ENCODE measurements at places on chromosomes 13 and 19.
A peak's percentile ranks its signal among the peaks of the same experiment; 100 is the strongest.

GRCh38 chr13:98507282-98507797 lies 69.6 kb downstream of the STK24 start:
- peak; percentile 37 for DNase-seq

- no peak for DNase-seq
These were observed 54.0 kb upstream of the F7 start for GRCh38 chr13:113051641-113052040.

DNA sequence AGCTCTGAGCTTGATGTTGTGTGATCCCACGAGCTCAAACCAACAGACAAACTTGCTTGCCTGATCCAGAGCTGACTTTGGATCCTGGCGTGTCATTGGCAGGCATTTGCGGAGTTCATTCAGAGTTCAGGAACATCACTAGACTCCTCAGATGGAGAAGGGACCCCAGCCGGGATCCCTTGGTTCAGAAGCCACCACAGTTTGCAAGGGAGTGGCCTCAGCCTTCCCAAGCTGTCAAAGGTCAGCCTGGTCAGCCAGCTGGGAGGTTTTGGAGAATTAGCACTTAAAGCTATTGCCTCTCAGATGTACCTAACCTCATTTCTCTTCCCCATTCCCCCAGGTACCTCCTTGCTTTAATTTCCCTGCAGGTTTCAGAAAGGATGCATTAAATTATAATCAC lies 208.8 kb upstream of the SOX21 start:
- no peak for DNase-seq

DNA sequence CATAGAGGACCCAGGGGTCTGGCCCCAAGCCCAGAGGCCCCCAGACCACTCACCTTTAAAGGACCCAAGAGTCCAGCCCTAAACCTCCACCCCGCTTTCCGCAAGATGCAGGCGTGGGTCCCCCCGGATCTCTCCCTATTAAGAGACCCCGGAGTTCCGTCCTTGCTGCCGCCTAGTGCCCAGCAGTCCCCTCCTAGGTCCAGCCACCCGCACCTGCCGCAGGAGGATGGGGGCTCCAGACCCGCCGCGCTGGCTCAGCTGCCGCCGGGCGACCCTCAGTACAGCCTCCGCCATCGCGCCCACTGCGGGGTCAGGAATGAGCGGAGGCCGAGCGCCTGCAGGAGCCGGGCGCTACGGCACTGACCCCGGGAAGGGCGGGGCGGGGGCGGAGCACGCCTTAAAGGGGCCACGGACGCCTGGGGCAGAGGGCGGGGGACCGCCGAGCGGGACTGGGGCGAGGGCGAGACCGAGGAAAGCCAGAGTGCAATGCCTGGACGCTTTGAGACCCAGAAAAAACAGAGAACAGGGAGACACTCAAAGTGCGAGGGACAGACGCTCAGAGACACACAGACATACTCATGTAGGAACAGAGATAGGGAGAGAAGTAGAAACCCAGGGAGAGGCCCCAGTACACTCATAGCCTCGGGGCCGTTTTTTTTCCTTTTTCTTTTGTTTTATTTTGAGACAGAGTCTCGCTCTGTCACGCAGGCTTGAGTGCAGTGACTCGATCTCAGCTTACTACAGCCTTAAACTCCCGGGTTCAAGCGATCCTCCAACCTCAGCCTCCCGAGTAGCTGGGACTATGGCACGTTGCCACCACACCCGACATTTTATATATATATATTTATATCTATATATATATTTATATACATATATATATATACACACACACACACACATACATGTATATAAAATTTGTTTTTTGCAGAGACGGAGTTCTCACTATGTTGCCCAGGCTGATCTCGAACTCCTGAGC lies at the start of gene ETHE1:
TSS of gene ETHE1 (minus strand) at position 318 of the 976 bp plus-strand sequence. CDS start at position 294, 24 bp downstream.
- peak; percentile 60 for DNase-seq

DNA sequence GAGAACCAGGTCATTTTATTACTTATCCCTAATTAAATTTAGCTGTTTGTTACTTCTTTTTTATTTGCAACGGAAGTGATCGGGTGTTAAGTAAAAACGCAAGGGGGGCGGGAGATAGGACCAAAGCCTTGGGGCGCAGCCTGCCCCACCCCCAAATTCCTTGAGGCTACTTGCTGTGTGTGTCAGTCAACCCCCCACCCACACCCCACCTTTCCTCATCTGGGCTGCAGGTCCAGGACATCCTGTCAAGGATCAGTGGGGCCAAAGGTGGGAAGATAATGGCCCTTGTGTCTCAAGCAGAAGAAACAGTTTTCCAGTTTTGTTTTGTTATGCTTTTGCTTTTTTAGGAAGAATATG lies 1.2 kb upstream of the FOXO1 start:
- no peak for DNase-seq

DNA sequence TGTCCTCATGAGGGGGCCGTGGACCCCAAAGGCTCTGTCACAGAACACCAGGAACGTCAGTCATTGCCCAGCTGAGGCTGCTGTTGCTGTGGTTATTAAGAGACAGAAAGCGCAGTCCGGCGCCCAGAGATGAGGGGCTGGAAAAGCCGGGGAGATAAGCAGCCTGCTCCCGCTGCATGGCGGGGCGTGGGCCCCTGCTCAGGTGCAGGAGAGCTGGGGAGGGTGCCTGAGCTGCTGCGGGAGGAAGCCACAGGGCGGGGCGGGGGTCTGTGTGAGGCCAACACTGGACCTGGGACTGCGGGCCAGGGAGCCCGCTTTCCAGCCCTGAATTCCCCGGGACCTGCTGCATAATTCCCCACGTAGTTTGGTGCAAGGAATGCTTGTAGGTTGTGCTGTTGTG lies 11.3 kb downstream of the SOX1 start:
- no peak for DNase-seq

GRCh38 chr13:98632961-98633360 lies 56.1 kb upstream of the STK24 start:
- no peak for DNase-seq

GRCh38 chr13:33686772-33687480 lies 131.0 kb upstream of the RFC3 start:
- no peak for DNase-seq

GRCh38 chr13:99261059-99261458 lies 2.9 kb upstream of the GPR18 start:
- no peak for DNase-seq

- no peak for DNase-seq
These were observed 2.9 kb downstream of the KLK1 start for GRCh38 chr19:50820549-50821247.

GRCh38 chr13:49954674-49955455 lies 18.7 kb upstream of the SPRYD7 start:
- DNase-seq: no peak

DNA sequence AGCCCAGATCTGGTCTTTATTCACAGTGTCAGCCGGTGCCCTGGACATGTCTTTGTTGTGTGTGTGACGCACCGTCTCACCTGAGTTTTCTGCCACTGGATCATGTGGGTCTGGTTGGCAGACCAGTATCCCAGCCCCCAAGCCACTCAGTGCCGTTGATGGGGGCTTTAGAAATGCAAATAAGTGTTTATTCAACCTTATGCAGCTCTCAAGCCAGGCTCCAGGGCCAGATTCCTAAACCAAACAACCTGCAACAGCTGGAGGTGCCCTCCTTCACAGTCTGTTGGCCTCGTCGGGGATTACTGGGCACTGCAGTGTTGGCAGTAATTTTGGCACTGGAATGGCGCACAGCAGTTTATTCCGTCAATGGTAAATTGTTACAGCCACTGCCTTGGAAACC lies 21.6 kb downstream of the FAM124A start:
- DNase-seq: no peak

GRCh38 chr13:24301434-24301833 lies 7.9 kb upstream of the C1QTNF9 start:
- no peak for DNase-seq

GRCh38 chr13:26456650-26457049 lies 100.8 kb upstream of the WASF3 start:
- no peak for DNase-seq

DNA sequence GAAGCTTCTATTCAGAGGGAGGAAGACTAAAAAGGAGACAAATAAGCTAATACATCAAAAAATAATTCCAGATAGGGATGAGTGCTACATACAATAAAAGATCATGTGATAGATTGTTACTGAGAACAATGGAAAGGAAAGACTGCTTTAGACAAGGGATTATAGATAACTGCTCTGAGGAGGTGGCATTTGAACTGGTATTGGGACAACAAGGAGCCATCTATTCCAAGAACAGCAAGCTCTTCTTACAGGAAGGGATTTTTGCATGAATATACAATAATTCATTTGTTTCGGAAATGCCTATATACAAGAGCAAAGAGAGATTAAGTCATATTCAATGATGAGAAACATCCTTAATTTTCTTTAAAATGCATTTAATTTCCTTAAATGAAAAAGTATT lies 540.5 kb upstream of the KLF12 start:
- no peak for DNase-seq

DNA sequence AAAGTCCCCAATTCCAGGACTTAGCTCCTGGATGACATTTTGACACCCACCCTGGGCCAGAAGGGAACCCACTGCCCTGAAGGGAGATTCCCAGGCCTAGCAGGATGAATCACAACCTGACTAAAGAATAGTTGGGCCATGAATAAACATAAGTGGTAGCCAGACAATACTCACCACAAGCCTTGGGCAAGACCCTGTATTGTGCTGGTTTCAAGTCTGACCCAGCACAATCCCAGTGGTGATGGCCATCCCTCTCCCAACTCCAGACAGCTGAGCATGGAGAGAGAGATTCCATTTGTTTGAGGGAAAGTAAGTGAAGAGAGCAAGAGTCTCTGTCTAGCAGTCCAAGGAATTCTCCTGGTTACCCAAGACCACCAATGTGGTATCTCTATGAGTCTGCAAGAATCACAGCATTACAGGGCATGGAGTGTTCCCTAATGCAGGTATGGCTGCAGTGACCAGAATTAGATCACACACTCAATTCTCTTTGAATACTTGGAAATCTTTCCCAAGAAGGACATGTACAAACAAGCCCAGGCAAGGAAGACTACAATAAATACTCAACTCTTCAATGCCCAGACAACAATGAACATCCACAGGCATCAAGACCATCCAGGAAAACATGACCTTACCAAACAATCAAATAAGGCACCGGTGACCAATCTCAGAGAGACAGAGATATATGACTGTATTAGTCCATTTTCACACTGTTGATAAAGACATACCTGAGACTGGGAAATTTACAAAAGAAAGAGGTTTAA lies 158.0 kb downstream of the VWA8 start:
- no peak for DNase-seq

DNA sequence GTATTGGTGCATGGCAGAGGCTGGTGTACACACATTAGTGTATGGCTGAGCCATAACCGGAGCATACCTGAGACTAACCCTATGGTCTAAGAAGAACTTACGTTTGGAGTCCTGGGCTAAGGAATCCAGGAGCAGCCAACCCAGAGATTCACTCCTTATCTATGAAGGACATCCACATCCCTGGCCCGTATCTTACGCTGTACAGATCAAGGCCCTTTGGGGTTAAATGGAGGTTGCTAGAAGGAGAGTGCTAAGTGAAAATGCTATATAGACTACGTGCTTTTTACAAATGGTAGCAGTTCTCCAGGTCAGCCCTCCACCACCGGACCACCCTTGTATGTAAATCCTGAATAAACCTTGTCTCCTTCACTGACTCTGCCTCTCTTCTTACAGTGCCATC lies 1.9 kb upstream of the SUGT1 start:
- DNase-seq: no peak

DNA sequence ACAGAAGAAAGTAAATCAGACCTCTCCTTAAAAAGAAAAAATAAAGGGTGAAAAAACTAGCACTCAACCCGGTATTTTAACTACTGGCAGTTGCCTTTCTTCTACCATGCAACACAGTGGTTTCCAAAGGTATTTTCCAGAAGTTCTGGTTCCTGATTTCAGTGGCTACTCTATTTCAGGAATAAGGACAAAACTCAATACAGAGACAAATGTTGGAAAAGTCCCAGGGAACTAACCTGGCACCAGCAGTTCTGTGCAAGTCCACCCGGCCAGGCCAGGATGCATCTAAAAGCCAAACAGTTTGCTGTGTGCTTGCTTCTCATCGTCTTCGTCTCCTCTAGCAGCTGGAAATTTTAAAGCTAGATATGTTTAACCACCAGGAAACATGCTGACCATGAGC lies 52.5 kb downstream of the FOXO1 start:
- no peak for DNase-seq

DNA sequence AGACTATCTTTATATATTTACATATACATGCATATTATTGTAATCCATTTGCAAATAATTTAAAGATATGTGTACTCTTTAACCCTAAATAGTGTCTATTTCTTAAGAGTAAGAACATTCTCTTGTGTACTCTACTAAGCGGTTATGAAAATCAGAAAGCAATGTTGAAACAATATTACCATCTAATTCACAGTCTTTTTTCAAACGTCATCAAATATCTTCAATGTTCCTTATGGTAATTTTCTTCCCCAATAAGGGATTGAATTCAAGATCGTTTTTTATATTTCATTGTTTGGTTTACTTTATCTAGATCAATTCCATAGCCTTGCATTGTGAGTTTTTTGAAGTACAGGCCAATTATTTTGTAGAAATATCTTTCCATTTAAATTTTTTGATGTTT lies 1647.4 kb upstream of the PRR20A start:
- no peak for DNase-seq

DNA sequence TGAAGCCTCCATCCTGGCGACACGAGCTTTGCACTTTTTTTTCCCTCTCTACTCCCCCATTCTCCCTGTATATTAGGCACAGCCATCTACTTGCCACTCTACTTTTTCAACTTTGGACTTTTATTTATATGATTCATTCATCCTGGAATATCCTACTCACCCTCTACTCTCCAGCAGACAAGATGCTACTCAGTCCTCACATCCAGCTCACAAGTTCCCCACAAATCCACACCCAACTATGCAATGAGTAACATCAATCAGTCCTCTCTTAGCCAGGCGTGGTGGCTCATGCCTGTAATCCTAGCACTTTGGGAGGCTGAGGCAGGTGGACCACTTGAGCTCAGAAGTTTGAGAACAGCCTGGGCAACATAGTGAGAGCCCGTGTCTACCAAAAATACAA lies 23.9 kb upstream of the URAD start:
- no peak for DNase-seq

GRCh38 chr13:63048653-63049052 lies 1633.0 kb upstream of the PCDH20 start:
- DNase-seq: no peak

DNA sequence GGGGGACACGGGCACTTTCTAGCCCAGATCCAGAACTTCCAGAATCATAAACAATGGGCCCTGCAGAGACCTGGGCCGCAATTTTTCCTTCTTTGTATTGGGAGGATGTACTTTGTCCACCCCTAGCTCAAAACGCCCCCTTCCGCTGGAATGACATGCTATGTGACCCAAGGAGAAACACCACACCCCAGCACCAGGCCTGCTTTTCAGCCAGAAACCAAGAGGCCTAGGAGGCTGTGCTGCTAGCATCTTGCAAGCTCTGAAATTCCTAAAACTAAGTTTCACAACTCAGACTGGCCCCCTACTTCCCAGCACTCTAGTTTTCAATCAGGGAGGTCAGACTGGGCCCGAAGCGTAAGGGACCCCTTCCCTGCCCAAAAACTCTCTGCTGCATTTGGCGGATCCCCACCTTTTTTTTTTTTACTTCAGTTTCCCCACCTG lies 538 bp downstream of the LSM4 start:
- no peak for DNase-seq
